ENCODE measurements at places on chromosomes 13 and 19.

DNA sequence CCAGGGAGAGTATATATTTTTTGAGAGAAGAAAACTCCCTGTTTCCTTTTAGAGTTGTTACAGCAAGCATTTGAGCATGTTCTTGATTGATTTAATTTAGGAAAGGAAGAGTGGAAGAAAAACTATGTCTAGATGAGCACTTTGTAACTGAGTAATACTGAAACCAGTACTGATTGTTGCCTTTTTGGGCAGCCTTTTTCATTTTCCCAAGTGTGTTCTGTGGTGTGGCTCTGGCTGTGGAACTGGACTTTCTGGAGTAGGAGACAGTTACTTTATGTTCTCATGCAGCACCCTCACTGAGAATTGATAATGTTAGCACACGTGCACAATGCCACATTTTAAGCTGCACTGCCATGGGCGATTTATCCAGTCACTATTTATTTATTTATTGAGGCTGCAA lies 211.5 kb downstream of the LMO7 start:
- DNase-seq = no peak

DNA sequence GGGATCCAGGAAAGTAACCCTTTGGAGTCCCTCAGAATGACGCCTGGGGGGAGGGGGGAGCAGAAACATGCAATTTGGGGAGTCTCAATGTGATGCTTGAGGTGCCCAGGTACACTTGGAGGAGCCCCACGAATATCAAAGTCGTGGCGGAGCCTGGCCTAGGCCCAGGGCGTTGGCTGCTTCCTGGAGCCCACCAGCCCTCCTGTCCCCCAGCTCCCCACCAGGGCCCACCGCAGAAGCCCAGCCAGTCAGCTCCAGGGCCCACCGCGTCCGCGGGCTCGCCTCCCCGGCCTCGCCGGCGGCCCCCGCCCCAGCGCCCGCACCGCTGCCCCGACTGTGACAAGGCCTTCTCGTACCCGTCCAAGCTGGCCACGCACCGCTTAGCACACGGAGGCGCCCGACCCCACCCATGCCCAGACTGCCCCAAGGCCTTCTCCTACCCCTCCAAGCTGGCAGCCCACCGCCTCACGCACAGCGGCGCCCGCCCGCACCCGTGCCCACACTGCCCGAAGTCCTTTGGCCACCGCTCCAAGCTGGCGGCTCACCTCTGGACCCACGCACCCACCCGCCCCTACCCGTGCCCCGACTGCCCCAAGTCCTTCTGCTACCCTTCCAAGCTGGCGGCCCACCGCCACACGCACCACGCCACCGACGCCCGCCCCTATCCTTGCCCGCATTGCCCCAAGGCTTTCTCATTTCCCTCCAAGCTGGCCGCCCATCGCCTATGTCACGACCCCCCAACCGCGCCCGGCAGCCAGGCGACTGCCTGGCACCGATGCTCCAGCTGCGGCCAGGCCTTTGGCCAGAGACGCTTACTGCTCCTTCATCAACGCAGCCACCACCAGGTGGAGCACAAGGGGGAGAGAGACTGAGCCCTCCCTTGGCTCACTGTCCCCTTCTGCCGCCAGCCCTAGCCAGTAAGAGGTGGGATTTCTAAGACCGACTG lies 2.1 kb downstream of the ZNF575 start:
- DNase-seq = peak; percentile 58

- no peak for DNase-seq
Observed at GRCh38 chr13:22789027-22789593, 391.7 kb upstream of the SGCG start.

- no peak for DNase-seq
Observed at GRCh38 chr13:54206626-54207025, 1178.0 kb downstream of the OLFM4 start.

DNA sequence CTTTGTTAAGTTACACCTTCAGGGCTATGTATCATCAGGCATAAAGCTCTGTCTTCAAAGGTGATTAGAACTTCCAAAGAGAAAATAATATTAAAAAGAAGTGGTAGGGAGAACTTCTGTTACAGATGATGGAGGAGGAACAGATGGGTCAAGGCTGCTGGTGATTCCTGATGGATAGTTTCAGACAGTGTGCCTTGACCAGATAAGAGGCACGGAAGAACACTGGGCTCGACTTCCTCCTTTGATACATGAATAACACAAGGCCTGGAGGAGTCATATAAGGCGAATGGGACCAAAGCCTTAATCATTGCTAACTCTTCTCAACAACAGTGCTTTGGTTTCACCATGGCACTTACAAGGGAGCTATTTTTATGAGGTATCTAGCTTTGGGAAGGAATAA lies 128.1 kb upstream of the RXFP2 start:
- DNase-seq = no peak

Measured in thoracic aorta (tissue), 2 donors.